ENCODE measurements at places on chromosomes 1 and 21. TPM values are rescaled to one million over a fixed set of nuclear protein-coding genes. Genes with fewer than 3 reads are reported as not detected.

The CD53 gene
- total RNA-seq = 10.6 TPM

The SYTL1 gene
- not detected for total RNA-seq

The AXDND1 gene
- total RNA-seq = 0.55 TPM

The VASH2 gene
- total RNA-seq = under 0.01 TPM

The SPRR2A gene
- 0.67 TPM for total RNA-seq

The TNFSF4 gene
- total RNA-seq = 1.1 TPM
